ENCODE measurements at places on chromosomes 13 and 19.

DNA sequence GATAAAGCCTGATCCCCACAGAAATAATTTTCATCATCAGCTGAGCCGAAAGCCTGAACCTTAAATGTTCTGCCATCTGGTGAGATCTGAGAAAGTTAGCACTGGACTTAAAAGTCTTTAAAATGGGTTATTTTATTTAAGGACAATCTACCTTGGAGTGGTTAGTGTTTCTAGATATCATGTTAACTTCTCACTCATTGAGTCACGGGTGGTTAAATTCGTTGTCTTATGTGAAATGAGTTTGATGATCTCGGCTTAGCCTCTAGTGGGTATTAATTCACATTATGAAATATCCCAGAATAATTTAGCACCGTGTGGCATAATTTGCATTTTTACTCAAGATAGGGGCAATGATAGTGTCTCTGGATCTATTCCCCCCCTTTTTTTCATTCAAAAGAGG is 117.4 kb upstream of the ZNF536 start:
- no peak for DNase-seq

DNA sequence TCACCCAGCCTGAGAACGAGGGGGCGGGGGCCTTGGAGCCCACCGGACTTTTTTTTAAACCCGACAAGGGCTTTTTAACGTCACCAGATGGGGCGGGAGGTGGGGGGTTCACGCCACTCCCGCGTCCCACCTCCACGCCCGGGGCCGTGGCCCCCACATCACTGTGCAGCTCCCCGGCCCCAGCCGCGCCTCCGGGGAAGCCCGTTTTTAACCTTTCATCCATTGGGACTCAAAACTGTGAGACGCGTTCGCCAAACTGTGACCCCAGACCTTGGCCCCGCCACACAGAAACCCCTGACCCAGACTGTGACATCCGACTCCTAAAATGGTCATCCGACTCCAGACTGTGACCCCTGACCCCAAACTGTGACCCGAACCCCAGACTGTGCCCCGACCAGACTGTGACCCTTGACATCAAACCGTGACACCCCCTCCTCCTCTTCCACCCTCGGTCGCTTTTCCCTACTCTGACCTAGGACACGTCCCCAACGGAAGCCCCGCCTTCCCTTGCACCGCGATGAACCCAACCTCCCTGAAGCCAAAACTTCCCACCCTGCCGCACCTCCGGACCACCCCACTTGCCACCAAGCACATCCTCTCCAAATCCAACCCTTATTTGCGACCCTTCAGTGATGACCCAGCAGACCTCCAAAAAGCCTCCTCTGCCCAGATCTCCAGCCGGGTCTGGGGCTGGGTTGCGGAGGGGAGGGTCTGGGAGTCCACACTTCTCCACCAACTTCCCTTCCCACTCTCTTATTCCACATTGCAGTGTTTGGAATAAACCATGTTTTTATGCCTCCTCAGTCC is 1.5 kb upstream of the GRWD1 start:
- no peak for DNase-seq

- DNase-seq = no peak
These were observed 63.1 kb downstream of the COG3 start for GRCh38 chr13:45527699-45528462.

DNA sequence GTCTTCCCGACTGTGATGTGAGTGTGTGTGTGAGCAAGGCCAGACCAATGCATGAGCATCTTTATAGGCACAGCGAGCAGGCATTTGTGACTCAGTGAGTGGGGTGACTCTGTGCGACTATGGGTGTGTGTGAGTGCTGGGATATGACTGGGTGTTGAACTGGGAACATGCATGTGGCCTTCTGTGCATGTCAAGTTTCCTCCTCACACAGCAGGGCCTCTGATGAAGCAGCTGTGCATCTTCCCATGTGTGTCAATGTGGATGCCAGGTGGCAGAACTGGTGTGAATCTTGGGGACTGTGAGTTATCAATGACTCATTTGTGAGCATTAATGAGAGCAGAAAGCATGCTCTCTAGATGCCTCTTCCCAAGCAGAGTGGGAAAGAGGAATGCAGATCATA is 12.1 kb upstream of the LGALS14 start:
- DNase-seq = no peak

GRCh38 chr13:72530471-72530870 is 197.0 kb downstream of the MZT1 start:
- no peak for DNase-seq

- no peak for DNase-seq
These were observed 21.7 kb downstream of the MAU2 start for GRCh38 chr19:19342086-19343015.

DNA sequence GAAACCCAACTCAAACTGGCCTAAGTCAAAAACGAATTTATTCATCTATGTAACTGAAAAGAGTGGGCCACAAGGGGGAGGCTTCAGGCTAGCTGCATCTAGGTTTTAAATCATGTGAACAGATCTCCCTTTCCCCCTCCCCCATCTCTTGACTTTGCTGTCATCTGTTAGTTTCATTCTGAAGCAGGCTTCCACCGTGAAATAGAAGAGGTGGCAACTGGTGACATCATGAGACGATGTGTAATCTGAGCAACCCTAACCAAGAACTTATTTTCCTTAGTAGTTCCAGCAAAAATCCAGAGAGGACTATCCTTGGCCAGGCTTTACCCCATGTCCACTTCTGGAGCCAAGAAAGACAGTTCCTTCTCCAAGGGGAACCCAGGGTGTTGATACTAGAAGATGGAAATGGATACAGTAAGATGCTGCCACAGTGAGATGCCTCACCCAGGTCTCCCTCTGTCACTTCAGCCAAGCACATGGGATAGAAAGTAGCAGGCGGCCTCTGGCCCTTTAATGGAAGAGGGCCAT is 9.4 kb downstream of the SAMD4B start:
- no peak for DNase-seq

Data from Panc1 (cell line).